ENCODE measurements at places on chromosomes 4 and X. TPM values are rescaled to one million over a fixed set of nuclear protein-coding genes. Genes with fewer than 3 reads are reported as not detected.

DNA sequence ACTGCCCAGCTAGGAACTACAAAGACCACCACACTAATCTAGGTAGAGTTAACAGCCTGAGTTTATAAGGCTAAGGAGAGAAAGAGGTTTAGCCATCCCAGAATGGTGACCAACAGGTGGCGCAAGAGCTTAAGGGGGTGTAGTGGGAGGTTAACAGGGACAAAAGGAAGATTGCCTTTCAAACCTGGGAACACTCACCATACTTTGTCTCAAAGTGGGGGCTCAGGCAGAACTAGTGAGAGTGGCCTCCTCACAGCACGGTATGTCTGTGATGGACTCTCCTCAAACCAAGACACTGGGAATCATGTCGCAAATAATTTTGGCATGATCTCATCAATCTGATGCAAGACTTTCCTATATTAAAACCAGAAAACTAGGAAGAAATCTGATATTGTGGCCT is 23.4 kb downstream of the CCNI start:
- peaks cover 6% of the 10 kb centered on the region for H3K4me1 ChIP-seq
- H3K27me3 ChIP-seq: no peaks in the 10 kb centered on the region
- H3K4me3 ChIP-seq: no peak overlapping the region
- no peaks in the 10 kb centered on the region for H3K36me3 ChIP-seq
- H3K27ac ChIP-seq: no peak overlapping the region

DNA sequence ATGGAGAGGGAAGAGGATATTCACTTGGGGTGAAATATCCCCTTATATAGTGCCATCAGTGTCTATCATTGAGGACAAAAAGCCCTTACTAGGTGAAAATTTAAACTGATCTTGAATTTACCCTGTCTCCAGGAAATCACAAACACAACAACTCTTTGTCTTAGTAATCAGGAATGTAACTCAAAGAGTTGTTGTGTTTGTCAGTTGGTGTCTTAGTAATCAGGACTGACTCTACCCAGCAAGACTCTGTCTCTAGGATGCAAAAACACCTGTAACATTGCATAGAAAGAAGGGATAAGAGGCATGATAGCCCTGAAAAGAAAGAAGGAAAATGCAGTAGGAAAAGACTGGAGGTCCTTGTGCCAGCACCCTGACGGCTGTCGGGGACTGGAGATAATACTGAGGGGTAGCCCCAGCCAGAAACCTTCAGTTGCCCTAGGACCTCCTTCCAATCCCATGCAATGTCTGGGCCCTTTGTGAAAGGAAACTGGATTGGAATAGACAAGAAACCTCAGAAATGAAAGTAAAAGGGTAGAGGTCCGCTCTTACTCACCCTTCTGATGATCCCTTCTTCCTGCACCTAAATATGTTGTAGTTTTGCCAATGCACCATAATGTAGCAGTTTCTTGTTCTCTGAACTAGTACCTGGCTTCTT is 45.3 kb downstream of the HMGB2 start:
- no peak overlapping the region for H3K4me3 ChIP-seq
- no peaks in the 10 kb centered on the region for H3K27me3 ChIP-seq
- no peaks in the 10 kb centered on the region for H3K36me3 ChIP-seq
- H3K4me1 ChIP-seq: no peaks in the 10 kb centered on the region
- H3K27ac ChIP-seq: no peak overlapping the region
- no peak for DNase-seq

The TGIF2LX gene
- total RNA-seq: not detected

DNA sequence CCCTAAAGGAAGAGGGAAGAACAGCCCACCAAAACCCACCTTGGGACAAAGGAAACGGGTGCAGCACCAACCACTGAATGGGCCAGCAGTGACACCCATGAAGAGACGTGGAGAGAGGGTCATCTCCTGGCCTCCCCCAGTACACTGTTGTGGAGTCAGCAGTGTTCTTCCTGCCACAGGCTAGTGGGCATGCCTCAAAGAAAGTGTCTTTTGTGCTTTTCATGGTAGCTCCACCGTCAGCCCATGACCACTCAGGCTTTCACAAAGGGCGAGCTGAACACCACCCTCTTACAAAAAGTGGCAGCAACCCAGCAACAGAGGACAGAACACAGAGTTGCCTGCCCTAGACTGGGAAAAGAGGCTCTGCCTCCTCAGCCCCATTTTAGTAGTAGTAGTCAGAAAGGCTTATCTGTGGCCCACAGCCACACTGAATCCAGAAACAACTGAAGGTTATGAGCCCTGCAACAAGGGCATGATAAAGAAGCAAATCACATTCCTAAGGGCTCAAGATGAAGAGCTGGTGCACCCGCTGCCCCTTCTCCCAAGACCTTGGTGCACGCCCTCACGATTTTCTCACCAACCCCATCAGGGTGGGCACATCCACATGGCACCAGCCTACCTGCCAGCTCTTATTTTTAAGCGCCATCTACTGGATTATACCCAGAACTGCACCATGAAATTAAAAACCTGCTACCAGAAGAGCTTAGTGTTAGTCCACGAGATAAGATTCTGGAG is 53.1 kb downstream of the RAB28 start:
- peaks cover 7% of the 10 kb centered on the region for H3K4me1 ChIP-seq
- no peak for DNase-seq
- no peaks in the 10 kb centered on the region for H3K36me3 ChIP-seq
- no peak overlapping the region for H3K27ac ChIP-seq
- no peak overlapping the region for H3K4me3 ChIP-seq

- DNase-seq: peak; percentile 21
- peak overlapping the region; percentile 71 for H3K4me3 ChIP-seq
- H3K4me1 ChIP-seq: peaks cover 27% of the 10 kb centered on the region
- no peaks in the 10 kb centered on the region for H3K36me3 ChIP-seq
Observed at GRCh38 chr4:152778656-152779512, 646 bp downstream of the TIGD4 start.

Measured in adrenal gland (tissue), 19 donors.